ENCODE measurements at places on chromosomes 6 and 20.
A peak's percentile ranks its signal among the peaks of the same experiment; 100 is the strongest.

DNA sequence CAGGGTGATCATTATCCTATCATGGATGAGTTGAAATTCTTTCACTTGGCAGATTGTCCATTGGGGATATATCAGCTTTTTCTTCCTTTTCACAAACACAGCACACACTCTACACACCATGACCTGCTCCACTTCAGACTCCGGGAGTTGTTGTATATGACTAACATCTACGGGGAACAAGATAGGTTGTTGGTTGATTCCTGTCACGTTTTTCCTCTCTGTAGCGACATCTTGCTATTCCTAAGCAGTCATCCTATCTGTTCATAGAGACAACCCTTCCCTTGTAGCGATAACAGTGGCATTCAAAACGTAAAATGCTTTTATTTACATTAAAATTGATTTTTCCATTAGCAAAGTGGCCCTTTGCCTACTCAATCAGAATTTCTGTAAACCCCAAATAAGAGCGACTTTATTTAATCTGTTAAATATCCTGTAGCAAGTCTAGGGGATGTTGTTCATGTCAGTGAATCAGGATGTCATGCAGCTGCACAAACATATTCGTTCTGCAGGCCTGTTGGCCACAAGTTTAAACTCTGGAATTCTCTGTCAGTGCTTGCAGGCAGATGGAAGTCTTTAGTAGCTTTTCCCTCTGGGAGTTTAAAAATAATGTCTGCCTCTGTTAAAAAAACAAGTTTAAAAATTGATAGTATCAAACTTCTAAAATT is 23.1 kb downstream of the PHACTR2 start:
- no peak for DNase-seq

GRCh38 chr6:80535914-80536565 is 429.6 kb downstream of the BCKDHB start:
- no peak for DNase-seq

- no peak for DNase-seq
Observed at GRCh38 chr20:56153926-56154325, 94.6 kb upstream of the MC3R start.

GRCh38 chr6:20717743-20718142 is 183.5 kb downstream of the CDKAL1 start:
- no peak for DNase-seq

DNA sequence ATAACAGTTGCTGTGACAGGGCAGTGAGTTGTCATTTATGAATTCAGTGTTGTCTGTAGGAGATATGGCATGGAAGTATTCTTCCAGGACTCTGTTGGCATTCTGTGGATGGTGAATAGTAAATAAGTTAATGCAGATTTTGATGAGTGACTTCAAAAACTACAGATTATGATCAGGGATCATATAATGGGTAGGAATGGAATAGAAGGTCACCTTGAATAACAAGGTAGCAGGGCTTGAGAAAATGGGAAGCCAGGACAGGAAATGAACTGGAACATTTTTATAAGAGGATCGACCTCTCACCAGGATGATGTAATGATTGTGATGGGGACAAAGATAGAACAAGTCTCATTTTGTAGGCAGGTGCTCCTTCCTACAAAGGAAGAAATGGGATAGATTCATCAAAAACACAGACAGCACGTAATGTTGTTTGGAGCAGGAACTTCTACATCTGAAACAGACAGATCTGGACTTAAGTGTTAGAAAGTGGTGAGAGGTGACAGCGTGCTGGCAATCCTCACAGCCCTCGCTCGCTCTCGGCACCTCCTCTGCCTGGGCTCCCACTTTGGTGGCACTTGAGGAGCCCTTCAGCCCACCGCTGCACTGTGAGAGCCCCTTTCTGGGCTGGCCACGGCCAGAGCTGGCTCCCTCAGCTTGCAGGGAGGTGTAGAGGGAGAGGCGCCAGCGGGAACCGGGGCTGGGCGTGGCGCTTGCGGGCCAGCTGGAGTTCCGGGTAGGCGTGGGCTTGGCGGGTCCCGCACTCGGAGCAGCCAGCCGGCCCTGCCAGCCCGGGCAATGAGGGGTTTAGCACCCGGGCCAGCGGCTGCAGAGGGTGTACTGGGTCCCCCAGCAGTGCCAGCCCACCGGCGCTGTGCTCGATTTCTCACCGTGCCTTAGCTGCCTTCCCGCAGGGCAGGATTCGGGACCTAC is 30.8 kb upstream of the SSR1 start:
- no peak for DNase-seq

- no peak for DNase-seq
Observed at GRCh38 chr20:62889871-62890270, 28.2 kb upstream of the TCFL5 start.

DNA sequence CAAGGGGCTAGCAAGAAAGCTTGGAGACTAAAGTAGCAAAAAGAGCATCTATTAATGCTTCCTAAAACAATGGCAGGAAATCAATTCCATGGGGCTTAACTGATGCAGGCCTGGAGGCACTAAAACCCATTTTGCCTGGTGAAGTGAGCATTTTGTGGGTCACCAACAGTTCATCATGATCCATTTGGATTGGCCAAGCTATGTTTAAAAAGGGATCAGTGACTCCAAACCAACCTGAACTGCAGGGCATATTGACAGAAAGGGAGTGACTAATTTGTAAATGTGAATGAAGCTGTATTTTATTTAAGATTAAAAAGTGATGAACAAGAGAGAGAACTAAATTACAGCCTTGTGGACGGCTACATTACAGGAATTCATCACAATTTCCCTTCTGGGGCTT is 132.0 kb downstream of the PCSK2 start:
- no peak for DNase-seq

- no peak for DNase-seq
Observed at GRCh38 chr6:125749865-125750691, 646 bp downstream of the HEY2 start.

DNA sequence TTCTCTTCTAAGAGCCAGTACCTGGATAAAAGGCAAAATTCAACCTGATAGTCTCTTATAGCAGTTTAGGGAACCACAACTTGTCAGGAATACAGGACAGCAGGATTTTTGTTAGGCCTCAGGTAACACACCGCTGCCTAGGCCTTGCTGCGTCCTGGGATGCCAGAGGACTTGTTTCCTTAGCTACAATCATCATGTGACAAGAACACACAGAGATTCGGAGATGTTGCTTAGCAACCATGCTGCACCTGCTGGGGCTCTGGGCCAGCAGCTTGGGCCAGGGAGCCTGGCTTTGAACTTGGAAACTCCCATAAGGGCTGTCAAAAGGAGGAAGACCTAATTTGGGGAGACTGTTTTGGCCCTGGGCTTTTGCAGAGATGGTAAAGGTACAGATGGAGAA is 36.1 kb upstream of the CHD6 start:
- no peak for DNase-seq

DNA sequence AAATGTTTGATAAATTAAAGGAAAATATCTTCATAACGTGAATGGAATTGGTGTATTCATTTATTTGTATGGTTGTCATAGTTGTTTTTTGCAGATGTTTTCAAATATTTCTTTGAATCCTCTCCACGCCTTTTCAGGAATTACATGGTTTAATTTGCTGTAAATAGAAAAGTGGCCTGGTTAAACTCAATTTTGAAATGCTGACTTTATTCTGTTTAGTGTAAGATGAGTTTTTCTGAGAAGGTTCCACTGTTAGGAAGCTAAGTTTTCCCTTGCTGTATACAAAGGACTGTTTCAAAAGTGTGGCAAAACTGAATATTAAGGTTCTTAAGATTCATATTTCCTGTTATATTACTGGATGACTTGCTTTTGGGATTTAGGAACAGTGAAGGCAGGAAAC is 503 bp upstream of the ZC2HC1B start:
- no peak for DNase-seq

- no peak for DNase-seq
Observed at GRCh38 chr6:158780246-158780884, 38.8 kb downstream of the EZR start.

DNA sequence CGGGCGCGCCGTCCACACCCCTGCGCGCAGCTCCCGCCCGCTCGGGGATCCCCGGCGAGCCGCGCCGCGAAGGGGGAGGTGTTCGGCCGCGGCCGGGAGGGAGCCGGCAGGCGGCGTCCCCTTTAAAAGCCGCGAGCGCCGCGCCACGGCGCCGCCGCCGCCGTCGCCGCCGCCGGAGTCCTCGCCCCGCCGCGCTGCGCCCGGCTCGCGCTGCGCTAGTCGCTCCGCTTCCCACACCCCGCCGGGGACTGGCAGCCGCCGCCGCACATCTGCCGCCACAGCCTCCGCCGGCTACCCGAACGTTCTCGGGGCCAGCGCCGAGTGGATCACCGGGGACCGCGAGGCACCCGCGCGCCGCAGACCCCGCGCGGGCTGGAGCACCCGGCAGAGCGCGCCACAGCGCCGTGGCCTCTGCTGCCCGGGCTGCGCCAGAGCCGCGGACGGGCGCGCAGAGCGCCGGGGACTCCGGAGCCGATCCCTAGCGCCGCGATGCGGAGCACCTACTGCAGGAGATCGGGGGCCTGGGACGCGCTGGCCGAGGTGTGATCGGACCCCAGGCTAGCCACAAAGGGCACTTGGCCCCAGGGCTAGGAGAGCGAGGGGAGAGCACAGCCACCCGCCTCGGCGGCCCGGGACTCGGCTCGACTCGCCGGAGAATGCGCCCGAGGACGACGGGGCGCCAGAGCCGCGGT is at the start of gene BMP2:
TSS of gene BMP2 (plus strand) at position 151 of the 692 bp plus-strand sequence. CDS start 2,441 bp downstream, outside the sequence.
- peak; percentile 26 for DNase-seq

DNA sequence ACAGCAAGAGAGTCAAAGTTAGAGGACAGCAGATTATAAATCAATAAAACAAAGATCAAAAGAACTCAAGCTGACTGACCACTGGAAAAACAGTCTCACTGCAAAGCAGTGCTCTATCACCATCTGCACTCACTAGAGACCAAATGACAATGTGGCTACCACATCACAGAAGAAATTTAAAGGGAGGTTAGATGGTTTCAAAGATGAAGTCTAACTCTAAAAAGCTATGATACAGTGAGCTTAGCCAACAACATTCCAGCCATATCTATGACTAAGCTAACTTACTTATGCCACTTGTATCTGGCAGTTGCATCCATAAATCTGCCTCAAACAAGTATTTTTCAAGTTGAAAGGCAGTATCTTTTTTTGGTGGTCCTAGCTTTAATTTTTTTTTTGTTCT is 68.6 kb downstream of the ARHGAP18 start:
- DNase-seq: peak; percentile 8

DNA sequence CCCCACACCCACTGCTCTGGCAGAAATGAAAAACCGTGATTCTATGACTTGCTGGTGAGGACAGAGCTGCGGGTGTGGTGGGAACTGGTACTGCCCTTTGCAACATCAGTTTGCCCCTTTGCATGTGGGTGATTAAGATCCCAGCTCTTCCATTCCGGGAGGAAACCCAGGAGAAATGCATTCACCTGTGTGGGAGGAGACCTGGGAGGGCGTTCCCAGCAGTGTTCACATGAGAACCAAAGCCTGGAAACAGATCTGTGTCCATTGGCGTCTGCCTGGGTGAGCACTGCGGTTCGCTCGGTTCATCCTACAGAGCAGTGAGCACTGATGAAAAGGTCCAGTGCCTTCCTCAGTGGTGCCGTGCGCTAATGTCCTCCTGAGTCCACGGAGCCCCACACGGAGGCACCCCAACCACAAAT is 89.7 kb downstream of the SMOC2 start:
- no peak for DNase-seq

- DNase-seq: no peak
Observed at GRCh38 chr6:14092838-14093789, 24.5 kb upstream of the CD83 start.

- no peak for DNase-seq
Observed at GRCh38 chr6:30135757-30136156, at the start of gene TRIM40. TSS of gene TRIM40 (plus strand) at chr6:30136140. CDS start at chr6:30137037, 897 bp downstream.

DNA sequence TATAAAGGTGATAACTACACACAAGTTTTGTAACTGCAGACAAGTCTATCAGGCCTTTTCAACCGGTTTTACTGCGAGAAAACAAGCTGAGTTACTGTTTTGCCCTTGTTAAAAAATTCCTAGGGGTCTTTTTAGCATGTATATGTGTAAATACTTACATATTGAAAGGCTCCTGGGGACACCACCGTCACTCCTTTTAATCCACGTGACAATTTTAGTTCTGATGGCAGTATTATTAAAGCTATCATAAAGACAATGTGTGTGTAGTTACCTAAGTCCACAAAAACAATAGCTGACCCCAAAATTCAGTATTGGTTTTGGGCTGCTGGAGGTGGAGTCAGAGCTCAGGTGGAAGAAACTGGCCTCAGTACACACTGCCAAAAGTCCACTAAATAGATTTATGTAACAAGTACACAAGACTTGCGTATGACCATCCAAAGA is 41.3 kb upstream of the HFE start:
- DNase-seq: no peak

DNA sequence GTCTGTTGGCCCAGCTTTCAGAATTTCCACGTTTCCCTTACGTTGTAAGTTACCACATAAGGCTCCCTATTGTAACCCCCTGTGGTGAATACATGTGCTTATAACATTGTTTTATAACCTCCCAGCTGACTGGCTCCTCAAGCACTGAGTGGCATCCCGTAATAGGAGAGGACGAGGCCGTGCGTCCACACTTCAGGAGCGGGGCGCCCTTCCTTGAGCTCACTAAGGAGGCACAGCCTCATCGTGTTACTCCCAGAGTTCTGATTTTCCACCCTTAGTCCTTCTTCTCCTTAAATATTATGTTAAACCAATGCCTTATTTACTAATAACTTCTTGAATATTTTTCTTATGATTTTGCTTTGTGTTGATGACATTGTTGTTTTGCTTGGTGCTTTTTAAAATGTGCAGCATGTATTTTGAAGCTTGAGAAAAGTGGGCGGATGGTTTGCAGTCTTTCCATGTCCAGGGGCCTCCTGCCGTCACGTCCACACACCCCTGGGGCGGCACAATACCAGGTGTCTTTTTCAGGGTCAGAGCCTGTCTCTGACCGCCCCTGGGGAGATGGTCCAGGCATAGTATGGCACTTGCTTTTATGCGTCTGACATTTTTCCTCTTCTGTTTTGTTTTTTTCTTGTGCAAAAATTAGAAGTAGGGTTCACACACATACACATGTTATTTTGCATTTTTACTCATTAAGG is 181.8 kb downstream of the DLL1 start:
- DNase-seq: no peak

DNA sequence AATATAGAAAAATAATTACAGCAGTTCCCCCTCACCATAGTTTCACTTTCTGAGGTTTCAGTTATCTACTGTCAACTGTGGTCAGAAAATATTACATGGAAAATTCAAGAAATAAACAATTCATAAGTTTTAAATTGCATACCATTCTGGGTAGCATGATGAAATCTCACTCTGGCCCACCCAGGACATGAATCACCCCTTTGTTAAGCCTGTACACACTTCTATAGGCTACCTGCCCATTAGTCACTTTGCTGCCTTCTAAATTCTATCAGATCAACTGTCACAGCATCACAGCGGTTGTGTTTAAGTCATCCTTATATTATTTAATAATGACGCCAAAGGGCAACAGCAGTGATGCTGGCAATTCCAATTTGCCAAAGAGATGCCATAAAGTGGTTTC is 140.3 kb upstream of the RUNX2 start:
- DNase-seq: peak; percentile 40

DNA sequence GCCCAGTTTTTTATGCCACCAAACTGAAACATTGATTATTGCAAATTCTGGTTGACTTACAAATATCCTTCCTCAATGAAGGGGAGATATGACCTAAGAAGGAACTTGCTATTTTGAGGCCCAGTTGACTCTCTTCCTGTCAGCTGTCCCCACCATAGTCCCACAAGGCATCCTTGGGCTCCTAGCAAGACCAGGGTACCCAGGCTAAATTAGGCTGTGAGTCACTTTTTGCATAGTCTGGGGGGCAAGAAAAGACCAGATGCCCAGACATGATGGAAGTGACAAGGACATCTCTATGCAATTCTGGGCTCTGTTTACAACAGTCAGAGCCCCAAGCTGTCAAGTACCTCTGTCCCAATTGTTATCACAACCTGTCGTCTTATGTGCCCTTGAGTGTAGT is 31.8 kb upstream of the MAFB start:
- DNase-seq: no peak

GRCh38 chr6:37441651-37442050 is 8.6 kb downstream of the CMTR1 start:
- DNase-seq: no peak
